ENCODE measurements at places on chromosomes 5 and 9. TPM values are rescaled to one million over a fixed set of nuclear protein-coding genes. Genes with fewer than 3 reads are reported as not detected.

GRCh38 chr9:132016456-132016855 lies 63.2 kb downstream of the MED27 start:
- H3K4me1 ChIP-seq = peaks cover 14% of the 10 kb centered on the region
- H3K36me3 ChIP-seq = peaks cover 8% of the 10 kb centered on the region
- H3K27ac ChIP-seq = no peak overlapping the region
- H3K27me3 ChIP-seq = peaks cover 1% of the 10 kb centered on the region
- H3K4me3 ChIP-seq = no peak overlapping the region
- no peak for DNase-seq

DNA sequence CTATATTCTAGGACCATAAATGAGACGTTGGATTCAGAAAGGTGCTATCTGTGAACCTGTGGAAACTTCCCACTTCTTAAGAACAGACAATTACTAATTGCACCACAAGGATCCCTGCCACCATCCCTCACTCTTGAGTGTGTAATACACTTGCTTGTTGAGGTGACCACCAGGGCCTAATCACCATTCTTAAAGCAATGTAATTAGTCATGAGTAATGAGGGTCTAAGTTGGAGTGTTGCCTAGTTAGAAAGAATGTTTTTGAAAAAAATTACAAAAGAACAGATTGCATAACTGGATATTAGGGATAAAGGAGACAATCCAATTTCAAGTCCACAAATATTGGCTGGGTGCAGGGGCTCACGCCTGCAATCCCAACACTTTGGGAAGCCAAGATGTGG lies 56.9 kb upstream of the TRIO start:
- no peak overlapping the region for H3K4me3 ChIP-seq
- no peak overlapping the region for H3K27ac ChIP-seq
- H3K27me3 ChIP-seq = no peaks in the 10 kb centered on the region

GRCh38 chr9:26662476-26662875 lies 230.1 kb downstream of the CAAP1 start:
- H3K36me3 ChIP-seq = no peaks in the 10 kb centered on the region
- H3K4me3 ChIP-seq = no peak overlapping the region
- DNase-seq = no peak
- H3K27me3 ChIP-seq = peaks cover 6% of the 10 kb centered on the region

- no peak overlapping the region for H3K27ac ChIP-seq
- H3K4me3 ChIP-seq = no peak overlapping the region
- H3K4me1 ChIP-seq = no peaks in the 10 kb centered on the region
- no peaks in the 10 kb centered on the region for H3K27me3 ChIP-seq
Observed at GRCh38 chr9:7967851-7968250, 168.3 kb upstream of the DMAC1 start.

DNA sequence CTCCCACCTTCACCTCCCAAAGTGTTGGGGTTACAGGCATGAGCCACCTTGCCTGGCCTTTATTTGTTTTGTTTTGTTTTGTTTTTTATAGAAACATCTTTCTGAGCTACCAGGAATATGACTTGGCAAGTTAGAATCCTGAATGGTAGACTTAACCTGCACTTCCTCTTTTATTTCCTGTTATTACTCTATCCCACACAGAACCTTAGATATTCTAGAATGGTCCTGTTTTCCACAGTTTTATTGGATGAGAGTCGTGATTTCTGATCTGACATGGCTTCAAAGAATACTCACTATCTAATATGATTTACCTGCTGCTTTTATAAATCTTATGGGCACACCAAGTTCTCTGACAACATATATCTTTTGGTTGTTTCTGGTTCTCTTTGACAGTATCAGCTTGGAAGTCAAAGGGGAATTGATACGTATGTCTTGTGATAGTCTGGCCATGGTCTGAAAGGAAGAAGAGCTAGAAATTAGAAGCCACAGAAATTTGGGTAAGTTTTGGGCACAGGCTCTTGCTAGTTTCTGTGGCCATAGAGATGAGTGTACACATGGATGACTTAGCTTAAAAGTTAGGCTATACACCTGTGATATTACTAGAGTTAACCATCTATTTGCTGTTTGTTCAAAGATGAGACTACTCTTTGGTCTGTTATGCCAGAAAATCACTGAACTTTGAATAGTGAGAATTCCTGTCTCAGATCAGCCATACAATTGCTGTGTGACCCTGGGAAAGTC lies 4.7 kb upstream of the PANK3 start:
- no peak overlapping the region for H3K27ac ChIP-seq
- peaks cover 4% of the 10 kb centered on the region for H3K4me1 ChIP-seq
- H3K27me3 ChIP-seq = peaks cover 8% of the 10 kb centered on the region
- H3K4me3 ChIP-seq = no peak overlapping the region
- DNase-seq = no peak

DNA sequence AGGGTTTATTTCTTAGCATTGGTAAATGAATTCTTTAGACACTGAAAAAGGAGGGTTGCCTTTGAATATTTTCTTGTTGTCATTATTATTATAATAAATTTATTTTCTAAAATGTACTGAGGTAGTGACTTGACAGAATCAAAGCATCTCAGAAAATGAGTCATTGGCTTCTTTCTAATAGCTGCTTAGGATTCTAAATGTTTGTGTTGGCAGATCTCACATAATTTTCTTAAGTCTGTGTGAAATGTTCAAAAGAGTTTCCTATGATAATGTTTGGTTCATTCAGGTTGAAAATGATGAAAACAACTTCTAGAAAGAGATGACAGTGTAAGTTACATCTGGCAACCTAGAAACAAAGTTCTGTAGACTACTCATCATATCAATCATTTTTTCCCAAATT lies 69.7 kb downstream of the SH3GL2 start:
- no peaks in the 10 kb centered on the region for H3K36me3 ChIP-seq
- no peak overlapping the region for H3K4me3 ChIP-seq

DNA sequence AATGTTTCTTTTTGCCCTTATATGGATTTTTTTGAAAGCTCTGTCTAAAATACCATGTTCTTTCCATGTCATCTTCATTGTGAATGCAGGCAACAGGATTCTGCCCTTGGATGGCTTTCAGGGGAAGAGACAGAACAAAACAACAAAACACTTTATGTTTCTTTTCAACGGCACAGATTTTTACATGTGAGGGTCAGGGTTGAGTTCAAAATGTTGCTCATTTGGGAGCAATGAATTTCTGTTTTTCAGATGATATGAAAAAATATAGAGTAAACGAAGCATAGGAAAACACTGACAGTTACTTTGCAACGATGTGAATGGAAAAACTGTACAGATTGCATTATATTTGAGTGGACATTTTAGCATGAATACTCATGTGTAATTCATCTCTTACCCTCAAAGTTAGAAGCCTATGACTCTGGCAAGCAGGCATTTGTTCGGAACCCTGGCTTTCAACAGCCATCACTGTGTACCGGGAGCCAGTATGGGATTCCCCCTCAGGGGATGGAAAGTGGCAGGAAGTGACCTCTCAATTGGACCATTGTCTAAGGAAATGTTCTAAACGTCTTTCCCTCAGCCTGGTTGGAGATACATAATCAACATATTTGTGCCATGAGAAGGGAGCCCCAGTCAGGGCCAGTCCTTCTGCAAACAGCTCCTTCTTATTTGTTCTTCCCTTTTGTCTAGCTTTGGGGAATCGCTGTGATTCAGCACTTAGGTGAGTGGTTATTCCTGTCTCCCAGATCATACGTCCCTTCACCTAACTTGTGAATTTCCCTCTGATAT lies 153.9 kb upstream of the MEF2C start:
- H3K36me3 ChIP-seq = no peaks in the 10 kb centered on the region
- H3K27ac ChIP-seq = peak overlapping the region; percentile 1
- H3K27me3 ChIP-seq = no peaks in the 10 kb centered on the region
- no peak for DNase-seq
- H3K4me3 ChIP-seq = no peak overlapping the region

DNA sequence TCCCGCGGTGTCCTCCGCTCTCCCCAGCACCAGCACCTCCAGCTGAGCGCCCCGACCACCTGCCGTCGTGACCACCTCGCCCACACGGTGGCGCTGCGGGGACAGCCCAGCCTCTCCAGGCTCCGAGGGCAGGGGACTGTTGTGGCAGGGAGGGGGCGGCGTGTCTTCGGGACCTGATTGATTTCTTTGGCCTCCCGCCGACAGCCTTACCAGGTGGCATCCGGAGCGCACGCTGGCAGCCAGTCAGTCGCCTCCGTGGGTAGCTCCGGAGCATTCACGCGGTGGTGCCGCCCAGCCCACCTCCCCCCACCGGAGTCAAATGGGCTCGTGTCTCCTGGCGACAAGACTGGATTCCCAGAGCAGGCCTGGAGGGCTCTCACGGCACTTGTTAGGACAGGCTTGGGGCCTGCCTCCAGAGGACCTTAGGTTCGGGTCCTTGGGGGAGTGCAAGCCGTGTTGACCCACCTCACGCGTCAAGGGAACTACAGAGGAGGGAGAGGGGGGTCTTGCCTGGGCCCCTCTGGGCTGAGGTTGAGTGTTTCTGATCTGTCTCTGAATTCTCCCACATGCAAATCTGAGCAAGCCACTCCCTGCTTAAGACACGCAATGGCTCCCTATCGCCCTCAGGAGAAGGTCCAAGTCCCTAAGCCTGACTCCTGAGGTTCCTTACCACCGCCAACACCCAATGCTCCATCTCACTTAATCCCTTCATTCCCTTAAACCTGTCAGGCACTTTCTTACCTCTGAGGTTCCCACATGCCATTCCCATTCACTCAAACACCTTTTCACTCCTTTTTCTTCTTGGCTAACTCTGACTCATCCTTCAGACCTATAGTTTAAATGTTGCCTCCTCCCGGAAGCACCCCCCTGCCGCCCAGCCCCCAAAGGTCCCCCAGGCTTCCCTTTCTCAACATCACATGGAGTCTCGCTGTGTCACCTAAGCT lies 51.2 kb upstream of the GGTA1 start:
- H3K4me1 ChIP-seq = peaks cover under 1% of the 10 kb centered on the region
- no peaks in the 10 kb centered on the region for H3K36me3 ChIP-seq
- peak; percentile 97 for DNase-seq
- H3K4me3 ChIP-seq = no peak overlapping the region
- H3K27me3 ChIP-seq = peaks cover 6% of the 10 kb centered on the region
- no peak overlapping the region for H3K27ac ChIP-seq

DNA sequence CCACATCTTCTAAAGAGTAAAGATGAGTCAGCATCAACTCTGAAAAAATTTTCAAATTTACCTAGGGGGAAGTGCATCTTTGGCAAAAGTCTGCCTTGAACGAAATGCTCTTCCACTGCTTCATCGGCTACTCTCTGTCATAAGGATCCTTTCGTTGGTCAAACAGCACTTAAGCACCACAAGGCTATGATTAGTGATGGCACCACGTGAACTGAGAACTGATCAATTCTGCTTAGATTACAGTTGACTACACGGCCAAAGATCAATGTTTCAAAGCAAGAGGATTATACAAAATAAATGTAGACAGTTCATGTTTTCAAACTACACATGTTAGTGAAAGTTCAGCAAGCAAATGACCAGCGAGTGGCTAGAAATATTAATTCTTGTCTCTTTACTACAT lies 9.4 kb downstream of the JAKMIP2 start:
- no peak overlapping the region for H3K27ac ChIP-seq
- no peaks in the 10 kb centered on the region for H3K27me3 ChIP-seq
- no peaks in the 10 kb centered on the region for H3K4me1 ChIP-seq
- H3K4me3 ChIP-seq = no peak overlapping the region
- no peaks in the 10 kb centered on the region for H3K36me3 ChIP-seq

- H3K4me1 ChIP-seq = peaks cover 39% of the 10 kb centered on the region
- H3K4me3 ChIP-seq = no peak overlapping the region
- no peaks in the 10 kb centered on the region for H3K36me3 ChIP-seq
- no peak for DNase-seq
Observed at GRCh38 chr5:135989686-135990085, 34.9 kb upstream of the LECT2 start.

GRCh38 chr5:159412284-159413046 lies 82.2 kb upstream of the IL12B start:
- no peak overlapping the region for H3K27ac ChIP-seq
- H3K4me3 ChIP-seq = no peak overlapping the region
- DNase-seq = no peak
- peaks cover 7% of the 10 kb centered on the region for H3K4me1 ChIP-seq

DNA sequence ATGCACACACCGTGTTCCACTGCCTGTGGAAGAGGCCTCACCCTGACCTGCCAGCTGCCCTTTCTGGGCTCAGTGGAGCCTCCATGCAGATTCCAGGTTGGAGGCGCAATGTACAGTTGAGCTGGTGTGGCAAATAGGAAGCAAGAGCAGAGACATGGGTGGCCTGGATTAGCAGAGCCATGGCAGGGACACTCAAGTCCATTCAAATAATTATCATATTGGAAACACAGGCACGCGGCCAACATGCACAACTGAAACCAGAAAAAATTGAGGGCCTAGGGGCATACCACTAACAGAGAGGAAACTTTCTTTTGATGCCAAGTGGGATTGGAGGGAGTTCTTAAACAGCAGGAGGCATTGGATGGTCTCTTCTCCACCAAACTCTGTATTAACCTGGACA lies 35.8 kb downstream of the OTULINL start:
- no peaks in the 10 kb centered on the region for H3K36me3 ChIP-seq
- H3K4me3 ChIP-seq = no peak overlapping the region
- DNase-seq = no peak
- H3K27ac ChIP-seq = no peak overlapping the region
- no peaks in the 10 kb centered on the region for H3K27me3 ChIP-seq

DNA sequence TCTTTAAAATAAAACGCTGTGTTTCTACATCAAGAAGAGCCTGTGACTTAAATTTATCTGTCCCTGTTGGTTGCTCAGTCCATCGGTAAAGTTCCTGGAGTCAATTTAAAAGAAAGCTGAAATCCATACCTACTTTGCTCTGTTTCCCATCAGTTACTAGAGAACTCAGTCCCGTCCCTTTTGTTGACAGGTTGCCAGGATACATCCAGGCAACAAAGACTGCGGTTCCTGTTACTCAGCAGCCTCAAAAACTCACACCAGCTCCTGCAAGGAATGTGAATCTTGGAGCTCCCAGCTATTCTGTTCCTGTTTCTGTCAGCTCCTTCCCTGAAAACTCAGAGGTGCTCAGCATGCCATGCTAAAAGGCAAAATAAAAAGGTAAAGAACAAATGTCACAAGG lies at the start of gene ZNF474:
Gene ZNF474 (plus strand): TSS at position 241 of the 400 bp plus-strand sequence. CDS start 22,445 bp downstream, outside the sequence.
- peaks cover 2% of the 10 kb centered on the region for H3K27me3 ChIP-seq
- peak within 1 kb of the TSS; percentile 99 for H3K27ac ChIP-seq
- H3K4me1 ChIP-seq = peaks cover 13% of the 10 kb centered on the region
- DNase-seq = peak; percentile 65
- peak within 1 kb of the TSS; percentile 59 for H3K4me3 ChIP-seq

GRCh38 chr9:136544964-136545691 lies 720 bp downstream of the NOTCH1 start:
- peaks cover 7% of the 10 kb centered on the region for H3K27me3 ChIP-seq
- peaks cover 20% of the 10 kb centered on the region for H3K36me3 ChIP-seq
- peaks cover 48% of the 10 kb centered on the region for H3K4me1 ChIP-seq
- no peak for DNase-seq
- H3K27ac ChIP-seq = no peak overlapping the region

GRCh38 chr5:126044111-126044668 lies 379.0 kb upstream of the GRAMD2B start:
- no peaks in the 10 kb centered on the region for H3K27me3 ChIP-seq
- H3K27ac ChIP-seq = no peak overlapping the region
- no peak for DNase-seq
- H3K4me1 ChIP-seq = no peaks in the 10 kb centered on the region
- H3K36me3 ChIP-seq = no peaks in the 10 kb centered on the region

The MEF2C gene
- 134 TPM for total RNA-seq

The FBP1 gene
- total RNA-seq = not detected

The DNAI1 gene
- total RNA-seq = 0.74 TPM

The FOXI1 gene
- total RNA-seq = 2.2 TPM

Data from endothelial cell (in vitro differentiated cells).